ENCODE measurements at places on chromosomes 12 and 14.

DNA sequence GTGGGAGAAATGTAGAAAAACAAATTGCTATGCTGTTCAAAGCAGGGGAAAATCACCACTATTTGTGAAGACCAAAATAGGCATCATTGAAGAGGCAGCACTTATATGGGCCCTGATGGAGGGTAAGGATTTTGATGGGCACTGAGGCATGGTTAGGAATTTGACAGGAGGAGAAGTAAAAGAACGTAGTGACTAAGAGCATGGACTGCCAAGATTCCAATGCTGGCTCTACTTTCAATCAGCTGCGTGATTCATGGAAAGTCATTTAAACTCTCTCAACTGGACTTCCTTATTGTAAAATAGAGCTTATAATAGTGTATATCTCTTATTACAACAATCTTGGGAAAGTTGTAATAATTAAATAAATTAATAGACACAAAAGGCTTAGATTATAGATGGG lies 267.7 kb upstream of the G2E3 start:
- DNase-seq = no peak

- no peak for DNase-seq
Measured at GRCh38 chr14:100246809-100247428, 8.0 kb downstream of the YY1 start.

DNA sequence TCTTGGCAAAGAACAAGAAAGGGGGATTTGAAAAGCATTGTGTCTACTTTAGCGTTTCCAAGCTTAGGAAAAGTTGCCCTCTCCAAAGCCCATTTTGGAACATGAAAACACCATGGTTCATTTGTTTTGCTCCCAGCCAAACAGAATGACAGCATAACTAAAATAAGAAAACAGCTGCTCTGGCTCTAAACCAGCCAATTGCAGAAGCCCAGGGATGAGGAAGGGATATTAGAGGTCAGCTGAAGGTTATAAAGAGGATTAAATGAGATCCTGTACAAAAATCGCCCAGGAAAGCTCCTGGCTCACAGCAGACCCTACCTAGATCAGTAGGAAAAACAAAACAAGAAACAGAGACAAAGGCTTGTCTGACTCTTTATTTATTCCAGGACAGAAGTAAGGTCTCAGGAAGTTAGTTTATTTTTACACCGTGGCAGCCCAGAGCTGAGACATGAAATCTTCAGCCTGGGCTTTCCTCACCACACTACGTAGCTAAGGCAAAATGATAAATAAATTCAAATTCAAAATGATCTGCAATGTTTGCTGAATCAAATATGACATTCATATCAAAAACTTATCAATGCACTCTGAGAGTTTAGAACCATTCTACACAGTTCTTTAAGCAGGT lies 25.9 kb downstream of the SPX start:
- DNase-seq = no peak

GRCh38 chr12:88185988-88186387 lies 43.9 kb downstream of the TMTC3 start:
- DNase-seq = no peak
